AG08395 (cell line): ENCODE measurements at places on chromosomes 5 and 9.

DNA sequence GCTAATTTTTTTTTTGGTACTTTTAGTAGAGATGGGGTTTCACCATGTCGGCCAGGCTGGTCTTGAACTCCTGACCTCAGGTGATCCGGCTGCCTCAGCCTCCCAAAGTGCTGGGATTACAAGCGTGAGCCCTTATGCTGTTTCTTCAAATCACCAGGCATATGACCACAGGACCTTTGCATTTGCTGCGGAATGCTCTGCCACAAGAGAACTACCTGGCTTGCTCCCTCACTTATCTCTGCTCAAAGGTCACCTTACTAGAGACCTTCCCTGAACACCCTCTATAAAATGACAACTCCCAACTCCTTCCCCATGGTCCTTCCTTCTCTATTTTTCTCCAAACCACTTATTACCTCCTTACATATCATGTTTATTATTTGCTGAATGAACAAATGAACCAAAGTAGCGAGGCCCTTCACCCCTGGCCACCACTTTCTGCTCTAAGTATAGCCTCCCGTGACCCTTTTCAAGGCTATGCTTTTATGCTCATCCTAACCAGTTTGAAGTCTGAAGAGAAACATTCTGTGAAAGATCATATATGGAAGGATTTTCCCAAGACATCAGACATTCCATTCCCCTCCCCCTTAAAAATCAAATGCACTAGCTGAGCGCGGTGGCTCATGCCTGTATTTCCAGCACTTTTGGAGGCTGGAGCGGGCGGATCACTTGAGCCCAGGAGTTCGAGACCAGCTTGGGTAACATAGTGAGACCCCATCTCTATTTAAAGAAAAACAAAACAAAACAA lies 1.3 kb downstream of the ZER1 start:
- no peak for DNase-seq

DNA sequence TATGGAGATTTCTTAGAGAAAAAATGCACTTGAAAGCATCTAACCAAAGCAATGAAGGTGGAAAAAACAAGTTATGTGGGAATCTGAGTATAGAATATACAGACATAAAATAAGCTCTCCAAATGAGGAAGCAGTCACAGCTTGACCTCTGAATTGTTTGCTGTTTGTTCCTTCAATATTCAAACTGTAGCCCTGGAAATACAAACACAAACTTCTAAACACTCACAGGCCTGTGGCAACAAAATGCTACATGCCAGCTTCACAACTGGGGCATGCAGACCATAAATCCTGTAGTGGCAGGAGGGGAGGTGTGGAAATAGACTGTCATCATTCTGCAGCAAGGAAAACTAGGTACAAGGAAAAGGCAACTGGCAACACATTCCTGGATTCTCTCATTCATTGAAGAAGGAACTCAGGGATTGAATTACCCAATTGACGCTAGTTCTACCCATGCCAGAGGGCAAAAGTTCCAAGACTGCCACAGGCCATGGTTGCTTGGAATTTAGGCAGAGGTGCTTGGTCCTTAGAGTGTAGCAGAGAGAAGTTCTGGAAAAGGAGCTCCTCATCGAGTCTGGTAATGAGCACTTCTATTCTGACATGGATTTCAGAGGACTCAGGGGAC lies 349.6 kb downstream of the PDE4D start:
- peak; percentile 2 for DNase-seq

GRCh38 chr9:97560851-97561250 lies 59.4 kb downstream of the TMOD1 start:
- DNase-seq: no peak

- DNase-seq: peak; percentile 35
These were observed 232.6 kb downstream of the EPB41L4A start for GRCh38 chr5:112186401-112186990.

GRCh38 chr5:119478781-119479180 lies 26.5 kb downstream of the HSD17B4 start:
- DNase-seq: no peak

DNA sequence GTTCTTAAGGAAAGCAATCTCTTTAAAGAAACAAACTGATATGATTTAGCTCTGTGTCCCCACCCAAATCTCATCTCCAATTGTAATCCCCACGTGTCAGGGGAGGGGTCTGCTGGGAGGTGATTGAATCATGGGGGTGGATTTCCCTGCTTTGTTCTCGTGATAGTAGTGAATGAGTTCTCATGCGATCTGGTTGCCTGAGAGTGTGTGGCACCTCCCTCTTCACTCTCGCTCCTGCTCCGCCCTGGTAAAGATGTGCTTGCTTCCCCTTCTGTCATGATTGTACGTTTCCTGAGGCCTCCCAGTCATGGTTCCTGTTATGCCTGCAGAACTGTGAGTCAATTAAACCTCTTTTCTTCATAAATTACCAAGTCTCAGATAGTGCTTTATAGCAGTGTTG lies 412.7 kb upstream of the SMC2 start:
- no peak for DNase-seq

DNA sequence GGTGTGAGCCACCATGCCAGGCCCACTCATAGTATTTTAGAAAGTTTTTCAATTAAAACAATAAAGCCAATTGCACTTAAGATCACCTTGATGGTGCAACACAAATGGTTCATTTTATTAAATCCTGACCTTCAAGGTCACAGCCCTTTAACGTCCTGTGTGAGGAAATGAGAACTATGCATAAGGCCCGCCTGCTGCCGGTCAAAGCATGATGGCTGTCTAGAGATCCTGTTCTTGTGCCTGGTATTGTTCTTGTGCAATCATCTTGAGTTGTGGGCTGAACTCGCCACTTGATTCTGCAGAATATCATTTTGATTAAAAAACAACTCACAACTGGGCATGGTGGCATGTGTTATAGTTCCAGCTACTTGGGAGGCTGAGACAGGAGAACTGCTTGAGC lies 43.6 kb upstream of the FBXW11 start:
- no peak for DNase-seq

DNA sequence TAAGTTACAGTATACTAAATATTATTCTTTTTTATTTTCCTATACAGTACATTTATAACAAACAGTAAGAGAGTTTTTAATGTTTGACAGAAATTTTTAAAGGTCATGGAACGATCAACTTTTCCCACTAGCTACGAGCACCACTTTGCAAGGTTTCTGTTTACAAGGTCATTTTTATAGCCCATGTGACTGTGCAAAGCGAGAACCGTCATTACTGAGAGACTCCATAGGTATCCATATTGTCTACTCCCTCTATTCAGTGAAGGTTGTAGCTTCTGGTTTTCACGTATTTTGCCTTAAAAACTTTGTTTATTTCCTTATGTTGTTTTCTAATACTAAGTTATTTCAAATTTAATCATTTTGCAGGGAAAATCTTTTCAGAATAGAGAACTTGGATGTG lies 186.3 kb upstream of the RGMB start:
- DNase-seq: no peak
